ENCODE measurements at places on chromosomes 16 and 17.

- DNase-seq = no peak
Observed at GRCh38 chr17:9825641-9826150, at the start of gene GLP2R. Gene GLP2R (plus strand): TSS chr17:9825924. CDS start chr17:9826064, 140 bp downstream.

DNA sequence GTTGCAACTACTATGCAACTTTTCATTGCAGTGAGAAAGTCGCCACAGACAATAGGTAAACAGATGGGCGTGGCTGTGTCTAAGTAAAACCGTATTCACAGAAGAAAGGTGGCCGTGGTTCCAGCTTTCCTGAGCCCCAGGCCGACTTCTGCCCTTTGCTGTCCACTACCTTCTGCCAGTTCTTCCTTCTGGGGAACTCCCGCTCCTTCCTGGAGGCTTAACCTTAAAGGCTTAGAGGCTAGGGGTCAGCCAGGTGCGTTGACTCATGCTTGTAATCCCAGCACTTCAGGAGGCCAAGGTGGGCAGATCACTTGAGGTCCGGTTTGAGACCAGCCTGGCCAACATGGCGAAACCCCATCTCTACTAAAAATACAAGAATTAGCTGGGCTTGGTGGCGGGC lies 2.1 kb upstream of the SEPTIN12 start:
- DNase-seq = no peak

DNA sequence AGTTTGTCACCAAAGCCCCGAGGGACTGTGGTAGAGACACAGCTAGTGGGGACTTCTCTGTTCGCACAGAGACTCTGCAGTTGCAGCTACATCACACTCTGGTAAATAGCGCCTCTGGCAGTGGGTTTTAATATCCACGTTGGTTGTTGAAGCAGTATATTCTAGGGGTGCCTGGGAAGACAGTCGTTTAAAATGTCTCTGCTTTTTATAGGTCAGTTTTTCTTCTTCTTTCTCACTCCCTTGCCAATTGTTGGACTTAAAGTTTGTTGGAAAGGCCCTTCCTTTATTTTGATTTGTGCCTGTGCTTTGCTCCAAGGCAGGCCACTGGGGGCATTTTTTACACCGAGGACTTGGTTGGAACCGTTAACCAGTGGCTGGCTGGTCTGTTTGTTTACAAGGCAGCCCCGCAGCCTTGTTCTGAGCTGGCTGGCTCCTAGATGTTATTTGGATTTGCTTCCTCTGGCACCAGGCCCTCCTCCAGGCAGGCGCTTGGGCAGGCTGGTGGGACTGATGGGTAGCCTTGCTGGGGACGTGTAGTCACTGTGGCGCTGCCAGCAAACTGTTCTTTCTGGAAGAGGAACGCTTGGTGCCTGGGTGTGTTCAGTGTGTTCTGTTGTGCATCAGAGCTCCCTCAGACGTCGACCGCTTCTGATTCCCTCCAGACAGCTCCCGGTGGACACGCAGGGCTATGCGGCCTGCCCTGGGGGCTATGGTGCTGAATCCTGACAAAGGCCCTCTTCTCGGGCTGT lies 218.2 kb upstream of the CHMP6 start:
- DNase-seq = no peak

DNA sequence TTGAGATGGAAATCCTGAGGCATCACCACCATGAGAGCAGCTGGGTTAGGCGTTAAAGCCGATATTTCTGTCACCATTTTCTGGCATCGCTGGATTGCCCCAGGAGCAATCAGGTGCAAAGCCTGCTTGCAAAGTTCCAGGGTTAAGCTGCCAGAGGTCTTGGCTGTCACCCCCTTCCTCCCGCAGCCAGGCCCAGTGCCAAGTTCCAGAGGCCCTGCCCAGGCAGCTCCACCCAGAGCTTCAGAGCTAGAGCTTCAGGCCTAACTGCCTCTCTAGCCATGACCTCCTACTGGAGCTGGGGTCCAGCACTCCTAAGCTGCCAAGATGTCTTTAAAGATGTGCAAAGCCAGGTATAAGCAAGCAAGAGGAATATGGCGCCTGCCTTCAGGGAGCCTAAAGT lies 8.8 kb upstream of the TMEM238L start:
- no peak for DNase-seq

GRCh38 chr16:21101631-21102420 lies 48.8 kb downstream of the DNAH3 start:
- no peak for DNase-seq

DNA sequence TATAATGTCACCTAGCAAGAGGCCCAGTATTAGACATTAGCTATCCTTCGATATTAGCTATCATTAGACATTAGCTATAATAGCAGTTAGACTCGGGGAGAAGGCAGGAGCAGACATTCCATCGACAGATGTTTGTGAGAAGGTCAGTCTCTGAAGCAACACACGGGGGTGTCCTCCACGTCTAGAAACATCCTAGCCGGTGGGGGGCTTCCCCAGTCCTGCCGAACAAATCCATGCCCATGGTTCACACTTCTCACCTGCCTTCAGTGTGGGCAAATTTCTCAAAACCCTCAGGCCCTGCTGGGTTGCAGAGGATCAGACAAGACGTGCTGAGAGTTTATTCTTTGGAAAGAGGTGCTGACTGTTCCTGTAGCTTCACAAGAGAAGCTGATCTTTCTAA lies 151.1 kb downstream of the IRF8 start:
- no peak for DNase-seq

DNA sequence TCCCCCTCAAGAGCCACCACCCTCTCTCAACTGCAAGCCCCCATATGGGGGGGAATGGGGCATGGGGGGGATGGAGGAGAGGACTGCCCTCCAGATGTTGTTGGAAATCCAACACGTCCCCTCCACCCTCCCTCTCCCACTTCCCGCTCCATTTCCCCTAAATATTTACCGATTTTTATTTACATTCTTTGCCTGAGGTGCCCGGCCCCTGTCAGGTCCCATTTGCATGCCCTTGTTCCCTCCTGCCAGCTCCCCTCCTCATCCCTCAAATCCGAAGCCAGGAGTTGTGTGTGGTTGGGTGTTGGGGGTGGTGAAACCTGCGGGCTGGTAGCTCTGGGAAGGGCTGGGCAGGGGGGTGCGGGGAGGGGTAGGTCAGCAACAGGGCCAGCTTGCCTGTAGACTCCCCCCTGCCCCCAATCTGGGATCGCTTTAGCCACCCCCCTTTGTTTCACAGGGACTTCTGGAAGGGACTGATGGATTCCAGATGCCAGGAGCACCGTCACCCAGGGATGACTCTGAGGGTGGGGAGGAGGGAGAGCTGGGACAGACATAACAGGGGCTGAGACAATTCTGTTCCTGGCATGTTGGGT lies 39.7 kb upstream of the NGFR start:
- no peak for DNase-seq

- peak; percentile 81 for DNase-seq
Observed at GRCh38 chr17:36880268-36880905, 56.9 kb upstream of the LHX1 start.

DNA sequence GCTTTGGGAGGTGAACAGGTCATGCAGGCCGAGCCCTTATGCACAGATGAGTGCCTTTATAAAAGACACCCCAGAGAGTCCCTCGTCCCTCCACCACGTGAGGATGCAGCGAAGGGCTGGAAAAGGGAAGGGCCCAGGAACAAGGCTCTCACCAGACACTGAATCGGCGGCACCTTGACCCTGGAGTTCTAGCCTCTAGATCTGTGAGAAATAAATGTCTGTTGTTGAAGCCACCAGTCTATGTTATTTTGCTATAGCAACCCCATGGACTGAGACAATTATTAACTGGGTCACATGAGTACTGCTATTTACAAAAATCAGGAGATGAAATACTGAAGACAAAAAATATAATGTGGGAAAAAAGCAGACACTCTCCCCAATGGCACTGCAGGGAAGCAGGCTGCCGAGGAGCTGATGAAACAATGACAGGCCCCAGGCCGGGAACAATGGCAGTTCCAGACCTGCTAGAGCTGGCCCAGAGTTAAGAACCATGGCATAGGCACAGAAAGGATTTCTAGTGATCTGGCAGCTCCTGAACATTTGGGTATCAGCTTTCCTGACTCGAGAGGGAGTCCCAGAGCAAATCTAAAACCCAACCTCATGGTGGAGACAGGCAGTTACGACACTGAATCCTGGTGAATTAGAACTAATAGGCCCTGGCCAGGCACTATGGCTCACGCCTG lies 17.8 kb upstream of the GGA2 start:
- DNase-seq = no peak

DNA sequence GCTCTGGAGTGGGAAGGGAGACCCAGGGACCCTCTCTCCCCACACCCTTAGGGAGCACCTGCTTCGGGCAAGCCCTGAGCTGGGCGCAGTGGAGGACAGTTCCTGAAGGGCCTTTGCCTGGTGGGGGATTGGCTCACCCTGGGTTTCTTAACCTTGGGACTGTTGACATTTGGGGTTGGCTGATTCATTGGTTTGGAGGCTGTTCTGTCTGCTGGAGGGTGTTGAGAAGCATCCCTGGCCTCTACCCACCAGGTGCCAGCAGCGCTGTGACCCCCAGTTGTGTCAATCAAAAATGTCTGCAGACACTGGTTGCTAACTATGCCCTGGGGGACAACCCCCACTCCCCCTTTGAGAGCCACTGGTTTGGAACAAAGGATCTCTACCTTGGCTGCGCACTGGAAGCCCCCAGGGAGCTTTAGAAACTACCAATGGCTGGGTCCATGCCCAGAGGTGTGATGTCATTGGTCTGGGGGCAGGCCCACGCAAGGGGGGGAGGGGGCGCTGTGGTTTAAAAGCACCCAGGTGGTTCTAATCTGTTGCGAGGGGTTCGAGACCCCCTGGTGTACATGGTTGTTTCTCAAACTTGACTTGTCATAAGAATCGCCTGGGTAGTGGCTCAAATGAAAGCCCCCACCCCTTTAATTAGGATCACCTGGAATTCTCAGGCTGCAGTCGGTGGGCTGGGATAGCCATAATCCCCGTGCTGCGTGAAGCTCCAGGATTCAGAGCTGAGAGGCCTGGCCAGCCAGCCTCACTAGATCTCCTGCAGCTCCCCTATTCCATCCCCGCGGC lies 151.9 kb upstream of the GSE1 start:
- DNase-seq = no peak

DNA sequence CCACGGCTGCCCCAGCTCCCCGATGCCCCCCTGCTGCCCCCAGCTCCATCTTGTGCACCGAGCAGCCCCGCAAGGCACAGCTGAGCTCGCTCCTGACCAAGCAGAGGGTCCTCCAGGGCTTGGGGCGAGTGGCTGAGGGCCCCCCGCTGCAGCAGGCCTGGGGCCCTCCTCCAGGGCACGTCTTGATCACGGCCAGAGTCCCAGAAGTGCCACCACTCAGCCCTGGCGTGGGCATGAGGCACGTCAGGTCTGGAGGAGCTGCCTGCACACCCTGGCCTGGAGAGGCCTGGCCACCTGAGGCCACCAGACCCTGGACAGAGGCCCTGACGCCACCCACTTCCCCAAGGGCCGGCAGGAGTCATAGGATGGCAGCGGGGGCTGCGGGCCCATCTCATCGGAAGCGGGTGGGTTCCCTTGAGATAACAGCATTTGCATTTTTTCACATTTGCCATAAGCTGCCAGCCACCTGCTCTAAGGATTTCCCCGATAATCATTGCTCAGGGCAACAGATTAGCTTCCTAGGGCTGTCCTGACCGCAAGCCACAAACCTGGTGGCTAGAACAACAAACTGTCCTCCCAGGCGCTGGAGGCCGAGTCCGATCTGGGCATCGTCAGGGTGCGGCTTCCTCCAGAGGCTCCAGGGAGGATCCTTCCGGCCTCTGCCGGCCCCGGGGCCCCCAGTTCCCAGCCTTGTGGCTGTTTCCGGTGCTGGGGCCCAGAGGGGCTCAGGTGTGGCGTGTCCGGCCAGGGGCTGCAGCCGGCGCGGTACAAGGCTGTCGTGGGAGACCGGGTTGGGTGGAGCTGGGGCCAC lies 23.9 kb upstream of the C1QTNF8 start:
- peak; percentile 24 for DNase-seq

- DNase-seq = no peak
Observed at GRCh38 chr16:52781005-52781630, 234.2 kb upstream of the TOX3 start.

GRCh38 chr17:36932383-36932693 lies 4.9 kb upstream of the LHX1 start:
- no peak for DNase-seq

GRCh38 chr16:66420396-66420795 lies 6.7 kb upstream of the BEAN1 start:
- DNase-seq = no peak

GRCh38 chr17:80528536-80528935 lies 16.1 kb upstream of the RPTOR start:
- no peak for DNase-seq

GRCh38 chr16:67923414-67924116 lies 8.1 kb downstream of the CTRL start:
- DNase-seq = no peak

DNA sequence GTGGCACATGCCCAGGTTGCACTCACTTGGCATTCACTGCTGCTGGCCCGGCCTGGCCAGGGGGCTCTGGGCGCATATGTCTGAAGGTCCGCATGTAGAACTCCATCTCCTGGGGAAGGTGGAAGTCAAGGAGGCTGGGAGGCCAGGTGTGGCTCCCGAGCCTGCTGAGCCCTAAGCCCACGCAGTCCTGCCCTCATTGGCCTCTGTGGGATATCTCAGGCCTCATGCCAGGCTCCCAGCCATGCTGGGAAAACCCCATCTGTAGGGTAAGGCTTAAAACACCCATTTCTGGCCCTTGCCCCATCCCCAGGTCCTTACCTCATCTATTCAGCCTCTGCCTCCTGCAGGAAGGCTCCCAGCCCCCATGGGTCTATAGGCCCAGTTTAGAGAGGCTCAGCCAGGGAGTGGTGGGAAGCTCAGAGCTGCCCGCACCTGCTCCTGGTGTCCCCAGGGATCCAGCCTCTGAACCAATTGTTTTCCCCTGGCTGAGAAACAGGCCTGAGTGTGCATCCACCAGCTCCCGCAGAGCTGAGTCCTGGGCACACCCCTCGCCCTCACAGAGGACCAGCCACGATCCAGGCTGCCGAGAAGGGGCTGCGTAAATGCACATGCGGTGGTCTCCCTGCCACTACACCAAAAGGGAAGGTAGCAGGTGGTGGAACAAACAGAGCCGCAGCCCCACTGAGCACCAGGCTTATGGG lies 2.3 kb upstream of the TPPP3 start:
- DNase-seq = no peak

GRCh38 chr17:34647511-34647910 lies 68.1 kb downstream of the TMEM132E start:
- no peak for DNase-seq

DNA sequence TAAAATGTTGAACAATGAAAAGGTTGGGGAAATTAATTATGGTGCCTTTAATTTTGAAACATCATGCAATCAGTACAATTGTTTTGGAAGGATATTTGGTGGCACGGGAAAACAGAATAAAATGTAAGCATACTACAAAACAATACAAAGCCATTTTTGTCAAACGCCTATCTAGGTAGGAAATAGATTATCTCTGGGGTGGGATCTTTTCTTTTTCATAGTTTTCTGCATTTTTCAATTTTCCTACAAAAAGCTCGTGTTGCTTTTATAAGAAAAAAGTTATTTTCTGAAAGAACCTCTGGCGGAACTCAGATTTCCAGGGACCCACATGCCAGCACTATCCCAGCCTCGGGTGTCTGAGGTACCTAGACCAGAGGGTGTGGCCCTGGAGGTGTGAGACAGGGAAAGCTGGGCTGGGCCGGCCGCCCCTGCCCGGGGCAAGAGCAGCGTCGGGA lies 961 bp upstream of the MAP3K3 start:
- DNase-seq = no peak

- no peak for DNase-seq
Observed at GRCh38 chr16:73683804-73684203, 612.8 kb upstream of the PSMD7 start.
